ENCODE measurements at places on chromosomes 16 and 17. TPM values are rescaled to one million over a fixed set of nuclear protein-coding genes. Genes with fewer than 3 reads are reported as not detected.

Gene SKAP1
- not detected for total RNA-seq

Gene ZSCAN10
- total RNA-seq: not detected

Gene PLA2G10
- total RNA-seq: not detected

Gene KRT27
- not detected for total RNA-seq

Measured in cardiac ventricle fibroblast (primary cell).